Activated CD8-positive, alpha-beta T cell treated with anti-CD3 and anti-CD28 coated beads for 36 hours (primary cell): ENCODE measurements at places on chromosomes 4 and X. TPM values are rescaled to one million over a fixed set of nuclear protein-coding genes. Genes with fewer than 3 reads are reported as not detected.

HSFX2 gene
- not detected for total RNA-seq

SLC10A7 gene
- 10.7 TPM for total RNA-seq

FANCB gene
- total RNA-seq, result 15.1 TPM

IQSEC2 gene
- 0.07 TPM for total RNA-seq

MAGED4 gene
- total RNA-seq, result 1.6 TPM

ADGRG2 gene
- total RNA-seq, result not detected

NCAPG gene
- total RNA-seq, result 65.9 TPM

DNA sequence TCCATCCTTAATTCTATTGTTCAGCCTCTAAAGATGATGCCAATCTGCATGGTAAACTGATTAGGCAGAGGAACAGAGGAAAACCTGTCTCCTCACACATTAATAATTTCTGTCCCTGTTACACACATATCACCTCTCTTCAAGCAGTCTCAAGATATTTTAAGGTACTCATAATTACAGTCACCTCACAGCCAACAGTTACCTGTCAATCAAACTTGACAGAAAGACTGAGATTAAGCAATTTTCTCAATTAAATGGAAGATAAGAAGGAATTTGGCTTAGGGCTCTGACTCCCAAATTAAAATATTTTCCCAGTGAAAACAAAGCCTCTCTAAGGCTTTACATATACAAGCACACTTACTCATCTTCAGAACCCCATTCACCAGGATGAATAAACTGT lies 85.2 kb downstream of the MAPK10 start:
- no peak for DNase-seq
- peaks cover 2% of the 10 kb centered on the region for H3K27me3 ChIP-seq
- no peak overlapping the region for H3K27ac ChIP-seq
- H3K36me3 ChIP-seq, result no peaks in the 10 kb centered on the region
- H3K4me3 ChIP-seq, result no peak overlapping the region
- no peaks in the 10 kb centered on the region for H3K4me1 ChIP-seq

DNA sequence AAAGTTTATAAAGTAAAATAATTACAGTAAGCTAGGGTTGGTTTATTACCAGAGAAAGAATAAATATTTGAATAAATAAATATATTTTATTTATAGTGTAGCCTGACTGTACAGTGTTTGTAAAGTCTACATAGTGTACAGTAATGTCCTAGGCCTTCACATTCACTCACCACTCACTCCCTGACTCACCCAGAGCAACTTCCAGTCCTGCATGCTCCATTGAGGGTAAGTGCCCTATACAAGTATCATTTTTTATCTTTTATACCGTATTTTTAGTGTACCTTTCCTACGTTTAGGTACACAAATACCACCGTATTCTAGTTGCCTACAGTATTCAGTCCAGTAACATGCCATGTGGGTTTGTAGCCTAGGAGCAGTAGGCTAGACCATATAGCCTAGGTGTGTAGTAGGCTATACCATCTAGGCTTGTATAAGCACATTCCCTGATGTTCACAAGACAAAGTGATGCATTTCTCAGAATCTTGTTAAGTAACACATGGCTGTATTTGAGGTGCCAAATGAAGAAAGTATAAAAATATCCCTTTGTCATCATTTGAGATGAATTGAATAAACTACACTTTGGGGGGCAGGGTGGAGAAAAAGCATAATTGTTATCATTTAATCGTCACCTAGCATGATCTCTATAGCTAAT lies 14.7 kb upstream of the KLHL8 start:
- H3K36me3 ChIP-seq, result no peaks in the 10 kb centered on the region
- DNase-seq, result no peak

- peaks cover 2% of the 10 kb centered on the region for H3K4me1 ChIP-seq
- no peaks in the 10 kb centered on the region for H3K36me3 ChIP-seq
- no peak overlapping the region for H3K4me3 ChIP-seq
- no peaks in the 10 kb centered on the region for H3K27me3 ChIP-seq
Observed at GRCh38 chr4:144342949-144343760, 202.6 kb upstream of the GYPA start.

- peaks cover 28% of the 10 kb centered on the region for H3K36me3 ChIP-seq
- H3K27me3 ChIP-seq, result no peaks in the 10 kb centered on the region
- H3K4me3 ChIP-seq, result no peak overlapping the region
- no peak for DNase-seq
- peaks cover 55% of the 10 kb centered on the region for H3K4me1 ChIP-seq
Observed at GRCh38 chr4:152530600-152530999, 5.3 kb downstream of the FBXW7 start.

DNA sequence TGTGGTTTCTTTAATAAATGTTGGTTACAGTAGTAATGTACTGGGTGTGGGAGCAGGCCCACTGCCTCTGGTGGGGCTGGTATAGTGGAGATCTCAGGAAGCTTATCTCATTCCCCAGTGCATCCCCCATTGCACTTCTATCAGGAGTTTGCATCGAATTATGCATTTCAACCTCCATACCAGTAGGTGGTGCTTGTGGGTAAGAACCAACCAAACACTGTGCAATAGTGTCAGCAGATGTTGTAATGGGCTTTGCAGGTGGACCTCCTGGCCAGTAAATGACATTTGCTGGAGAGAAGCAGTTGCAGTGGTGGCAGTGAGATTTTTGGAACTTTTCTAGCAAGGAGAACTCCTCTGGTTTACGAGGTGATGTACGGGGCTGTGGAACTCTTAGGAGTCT lies 150.6 kb downstream of the POU3F4 start:
- no peak for DNase-seq
- no peaks in the 10 kb centered on the region for H3K27me3 ChIP-seq
